ENCODE measurements at places on chromosomes 16 and 17.

GRCh38 chr16:11079652-11080187, 135.4 kb downstream of the CLEC16A start:
- no peak for DNase-seq

- DNase-seq: no peak
These were observed 769.3 kb downstream of the KCNJ18 start for GRCh38 chr17:22461460-22462145.

DNA sequence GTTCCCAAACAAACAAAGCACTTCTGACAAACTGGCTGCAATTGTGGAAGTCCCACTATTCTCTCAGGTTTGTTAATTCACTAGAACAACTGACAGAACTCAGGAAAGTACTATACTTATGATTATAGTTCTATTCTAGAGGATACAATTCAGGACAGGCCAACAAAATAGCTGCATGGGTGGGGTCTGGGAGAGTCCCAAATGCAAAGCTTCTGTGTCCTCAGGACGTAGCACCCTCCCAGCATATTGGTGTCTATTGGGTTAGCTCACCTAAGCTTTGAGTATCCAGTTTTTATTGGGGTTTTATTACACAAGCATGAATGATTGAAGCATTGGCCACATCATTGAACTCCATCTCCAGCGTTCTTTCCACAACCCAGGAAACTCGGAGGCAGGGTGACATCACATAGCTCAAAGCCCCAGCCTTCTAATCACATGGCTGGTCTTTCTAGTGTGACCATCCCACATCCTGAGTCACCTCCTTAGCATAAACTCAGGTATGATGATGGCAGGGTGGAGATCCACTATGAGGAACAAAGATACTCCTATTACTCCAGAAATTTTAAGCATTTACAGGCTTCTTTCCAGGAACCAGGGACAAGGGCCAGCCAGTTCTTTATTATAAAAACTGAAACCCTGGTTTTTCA, 43.9 kb upstream of the CCNF start:
- no peak for DNase-seq

GRCh38 chr17:7058831-7059447, 15.0 kb upstream of the SLC16A11 start:
- DNase-seq: no peak

DNA sequence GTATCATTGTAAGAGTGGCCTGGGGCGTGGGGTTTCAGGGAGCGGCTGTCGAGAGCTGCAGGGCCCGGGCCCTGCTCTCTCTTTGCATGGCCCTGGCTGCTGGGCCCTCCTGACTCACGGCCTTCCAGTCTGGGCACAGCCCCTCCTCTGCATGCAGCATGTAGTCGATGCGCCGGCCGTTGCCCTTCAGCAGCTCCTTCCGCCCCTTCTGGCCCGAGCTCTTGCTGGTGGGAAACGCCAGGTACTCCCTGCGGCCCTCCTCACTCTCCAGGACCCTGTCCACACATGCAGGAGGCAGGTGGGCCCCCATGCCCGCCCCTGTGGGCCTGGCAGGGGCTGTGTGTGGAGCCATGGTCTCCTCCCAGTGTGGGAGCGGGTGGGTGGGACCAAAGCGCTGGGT, 50.7 kb downstream of the PRMT7 start:
- DNase-seq: no peak

DNA sequence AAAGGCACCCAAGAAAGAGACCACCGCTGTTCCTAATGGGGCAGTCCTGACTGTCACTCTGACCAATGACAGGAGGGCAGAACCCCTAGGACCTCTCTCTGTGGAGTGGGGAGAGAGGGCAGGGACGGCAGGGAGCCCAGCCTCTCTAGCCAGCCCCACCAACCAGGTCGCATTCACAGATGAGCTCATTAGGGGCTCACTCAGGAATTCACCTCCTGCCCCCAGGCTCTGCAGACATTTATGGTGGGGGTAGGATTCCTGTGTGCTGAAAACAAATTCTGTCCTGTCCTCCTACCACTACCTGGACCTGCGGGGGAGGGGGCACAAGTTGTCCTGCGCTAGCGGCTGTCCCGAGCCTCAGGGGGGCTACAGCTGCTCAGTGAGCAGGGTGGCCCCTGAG, 27.7 kb upstream of the GPRC5C start:
- no peak for DNase-seq

GRCh38 chr16:49528060-49528865, 154.7 kb downstream of the C16orf78 start:
- DNase-seq: no peak

GRCh38 chr16:61934601-61935000, 101.6 kb downstream of the CDH8 start:
- DNase-seq: no peak

- DNase-seq: no peak
These were observed 39.4 kb downstream of the ATP2C2 start for GRCh38 chr16:84407588-84408313.

GRCh38 chr16:64390102-64390501, 731.8 kb downstream of the CDH11 start:
- DNase-seq: no peak

DNA sequence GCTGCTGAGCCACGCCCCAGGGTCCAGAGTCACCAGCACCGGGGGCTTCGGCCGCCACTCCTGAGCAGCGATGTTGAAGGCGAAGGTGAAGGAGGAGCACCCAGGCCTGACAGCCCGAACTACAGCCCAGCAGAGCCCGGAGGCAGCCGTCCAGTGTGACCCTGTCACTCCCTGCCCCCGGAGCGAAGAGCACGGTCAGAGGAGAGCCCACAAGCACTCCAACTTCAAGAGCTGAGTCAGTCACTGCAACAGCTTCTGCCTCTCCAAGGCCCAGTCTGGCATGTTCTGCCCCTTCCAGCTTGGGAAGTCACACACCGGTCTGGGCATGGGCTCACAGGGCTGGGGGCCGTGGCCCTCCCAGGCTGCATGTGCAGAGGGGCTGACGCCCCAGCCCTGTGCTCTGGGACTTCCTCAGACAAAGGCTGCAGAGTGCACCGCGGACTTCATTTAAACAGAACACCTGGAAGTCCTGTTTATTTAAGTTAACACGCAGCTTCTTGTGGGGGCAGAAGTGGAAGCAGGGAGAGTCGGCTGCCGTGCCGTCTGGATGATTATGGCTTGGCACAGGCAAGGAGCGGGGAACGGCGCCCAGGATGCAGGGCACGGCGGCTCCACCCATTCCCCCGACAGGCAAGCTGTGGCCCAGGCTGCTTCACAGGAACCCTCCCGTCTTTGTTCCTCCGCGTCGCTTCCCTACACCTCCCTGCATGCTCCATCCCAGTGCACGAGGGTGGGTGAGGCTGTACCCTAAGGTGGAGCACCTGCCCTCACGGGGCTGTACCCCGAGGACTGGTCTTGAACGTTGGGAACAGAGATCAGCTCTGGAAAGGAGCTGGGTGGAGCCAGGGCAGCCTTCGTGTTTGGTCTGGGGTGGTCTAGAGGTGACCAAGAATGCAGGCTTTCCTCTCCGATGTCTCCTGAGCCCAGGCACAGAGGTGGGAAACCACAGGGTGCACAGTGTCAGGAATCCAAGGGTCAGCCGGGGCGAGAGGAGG, 68.9 kb upstream of the METRNL start:
- no peak for DNase-seq

GRCh38 chr16:26901983-26902382, 164.7 kb upstream of the C16orf82 start:
- DNase-seq: no peak

- DNase-seq: peak; percentile 55
These were observed 567 bp downstream of the SOX9 start for GRCh38 chr17:72121164-72122009.

- DNase-seq: no peak
These were observed 40.7 kb downstream of the CDH13 start for GRCh38 chr16:82667437-82667836.

GRCh38 chr17:1797323-1797722, 32.4 kb downstream of the SMYD4 start:
- DNase-seq: no peak

DNA sequence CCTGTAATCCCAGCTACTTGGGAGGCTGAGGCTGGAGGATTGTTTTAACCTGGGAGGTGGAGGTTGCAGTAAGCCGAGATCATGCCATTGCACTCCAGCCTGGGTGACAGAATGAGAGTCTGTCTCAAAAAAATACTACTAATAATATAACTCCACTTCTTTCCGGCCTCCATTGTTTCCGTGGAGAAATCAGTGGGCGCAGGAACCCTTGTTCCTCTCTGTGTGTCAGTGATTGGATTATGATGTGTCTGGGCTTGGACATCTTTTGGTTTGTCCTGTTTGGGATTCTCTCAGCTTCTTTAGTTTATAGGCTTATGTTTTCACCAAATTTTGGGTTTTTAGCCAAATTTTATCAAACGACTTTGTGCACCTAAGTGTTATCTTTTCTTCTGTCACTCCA, 36.8 kb downstream of the ACSF3 start:
- DNase-seq: no peak

GRCh38 chr17:73069164-73069770, 23.2 kb downstream of the SLC39A11 start:
- no peak for DNase-seq

DNA sequence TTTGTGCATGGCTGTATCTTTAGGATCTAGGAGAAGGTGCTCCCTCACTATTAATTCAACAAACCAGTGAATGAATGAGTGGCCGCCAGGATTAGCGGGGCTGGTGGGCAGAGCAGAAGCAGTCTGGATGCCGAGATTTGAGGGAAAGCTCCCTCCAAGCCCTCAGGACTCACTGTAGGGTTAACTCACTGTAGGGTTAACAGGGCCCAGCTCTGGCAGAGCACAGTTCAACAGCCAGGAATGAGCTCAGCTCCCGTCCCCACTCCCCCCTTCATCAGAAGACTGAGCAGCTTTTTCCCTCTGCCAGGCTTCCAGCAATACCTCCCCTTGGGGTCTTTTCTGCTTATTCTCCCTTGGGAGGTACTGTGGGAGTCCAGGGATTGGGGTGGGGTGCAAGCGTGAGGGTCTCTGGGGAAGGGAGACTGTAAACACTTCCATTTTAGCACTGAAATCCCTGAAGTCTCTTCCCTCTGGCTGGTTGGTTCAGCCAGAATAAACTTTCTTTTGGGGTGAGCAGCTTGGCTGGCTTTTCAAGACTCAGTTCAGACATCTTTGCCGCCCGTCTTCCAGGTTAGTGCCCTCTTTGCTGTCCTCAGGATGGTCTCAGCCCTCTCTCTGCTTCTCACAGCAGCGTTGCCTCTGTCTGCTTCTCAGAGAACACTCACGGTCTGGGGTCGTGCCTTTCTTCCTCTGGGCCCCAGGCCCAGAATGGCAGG, 53.7 kb upstream of the WSB1 start:
- DNase-seq: no peak

- no peak for DNase-seq
These were observed 11.9 kb upstream of the PVALEF start for GRCh38 chr17:81153340-81153803.

DNA sequence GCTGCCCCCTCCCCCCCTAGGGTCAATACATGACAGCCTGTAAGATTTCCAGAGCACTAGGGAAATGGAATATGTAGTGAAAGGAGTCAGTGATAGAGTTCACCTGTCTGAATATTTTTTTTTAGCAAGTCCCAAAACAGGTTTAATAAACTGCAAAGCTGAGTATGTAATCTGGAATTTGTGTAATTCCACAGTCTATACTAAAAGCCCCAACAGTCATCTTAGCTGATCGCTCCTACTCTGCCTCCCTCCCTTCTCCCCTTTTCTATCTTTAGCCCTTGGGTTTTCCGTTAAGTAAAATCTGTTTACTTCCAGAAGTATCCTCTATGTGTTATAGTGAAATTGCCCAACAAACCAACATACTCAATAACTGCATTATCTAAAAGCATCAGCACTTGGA, 3.5 kb downstream of the CDH13 start:
- DNase-seq: no peak

DNA sequence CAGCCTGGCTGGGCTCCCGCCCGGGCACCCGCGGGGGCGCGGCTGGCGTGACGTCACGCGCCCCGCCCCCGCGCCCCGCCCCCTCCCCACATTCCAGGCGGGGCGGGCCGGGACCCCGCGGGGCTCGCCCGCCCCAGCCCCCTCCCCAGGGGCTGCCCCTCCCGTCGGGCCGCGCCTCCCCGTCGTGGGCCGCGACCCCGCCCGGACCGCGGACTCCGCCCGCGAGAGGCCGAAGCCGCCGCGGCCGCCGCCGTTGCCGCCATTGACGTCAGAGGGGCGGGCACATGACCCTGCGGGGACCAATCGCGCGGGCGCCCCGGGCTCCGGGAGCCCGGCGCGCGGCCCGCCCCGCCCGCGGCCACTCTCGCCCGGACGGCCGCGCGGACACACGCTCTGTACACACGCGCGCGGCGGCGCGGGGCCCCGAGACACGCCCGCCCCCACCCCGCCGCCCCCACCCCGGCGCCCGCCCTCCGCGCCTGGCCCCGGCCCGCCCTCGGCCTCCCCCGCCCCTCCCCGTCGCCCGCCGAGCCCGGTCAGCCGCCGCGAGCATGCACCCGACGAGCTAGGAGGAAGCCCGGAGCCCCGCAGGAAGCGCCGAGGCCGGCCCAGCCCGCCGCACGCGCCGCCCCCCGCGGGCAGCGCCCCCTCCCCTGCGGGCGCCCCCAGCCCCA, at the start of gene CMIP:
CMIP (plus strand) TSS at position 361 of the 674 bp plus-strand sequence.
- DNase-seq: peak; percentile 91

DNA sequence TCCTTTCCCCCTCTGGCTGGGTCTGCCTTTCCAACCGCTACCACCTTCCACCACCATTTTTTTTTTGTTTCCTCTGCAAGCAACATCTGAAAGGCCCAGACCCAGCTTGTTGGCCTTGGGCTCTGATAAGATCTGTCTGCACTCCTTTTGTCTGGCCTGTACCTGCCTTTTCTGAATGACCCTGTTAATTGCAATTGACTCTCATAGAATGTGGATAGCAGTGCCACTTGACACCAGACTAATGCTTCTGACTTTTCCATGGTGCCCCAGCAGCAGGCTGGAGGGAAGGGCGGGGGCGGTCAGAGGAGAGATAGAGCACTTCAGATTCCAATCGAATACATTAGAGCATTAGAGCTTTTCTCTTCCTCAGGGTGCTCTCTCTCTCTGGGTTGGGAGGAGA, 538.9 kb downstream of the WWOX start:
- DNase-seq: no peak

DNA sequence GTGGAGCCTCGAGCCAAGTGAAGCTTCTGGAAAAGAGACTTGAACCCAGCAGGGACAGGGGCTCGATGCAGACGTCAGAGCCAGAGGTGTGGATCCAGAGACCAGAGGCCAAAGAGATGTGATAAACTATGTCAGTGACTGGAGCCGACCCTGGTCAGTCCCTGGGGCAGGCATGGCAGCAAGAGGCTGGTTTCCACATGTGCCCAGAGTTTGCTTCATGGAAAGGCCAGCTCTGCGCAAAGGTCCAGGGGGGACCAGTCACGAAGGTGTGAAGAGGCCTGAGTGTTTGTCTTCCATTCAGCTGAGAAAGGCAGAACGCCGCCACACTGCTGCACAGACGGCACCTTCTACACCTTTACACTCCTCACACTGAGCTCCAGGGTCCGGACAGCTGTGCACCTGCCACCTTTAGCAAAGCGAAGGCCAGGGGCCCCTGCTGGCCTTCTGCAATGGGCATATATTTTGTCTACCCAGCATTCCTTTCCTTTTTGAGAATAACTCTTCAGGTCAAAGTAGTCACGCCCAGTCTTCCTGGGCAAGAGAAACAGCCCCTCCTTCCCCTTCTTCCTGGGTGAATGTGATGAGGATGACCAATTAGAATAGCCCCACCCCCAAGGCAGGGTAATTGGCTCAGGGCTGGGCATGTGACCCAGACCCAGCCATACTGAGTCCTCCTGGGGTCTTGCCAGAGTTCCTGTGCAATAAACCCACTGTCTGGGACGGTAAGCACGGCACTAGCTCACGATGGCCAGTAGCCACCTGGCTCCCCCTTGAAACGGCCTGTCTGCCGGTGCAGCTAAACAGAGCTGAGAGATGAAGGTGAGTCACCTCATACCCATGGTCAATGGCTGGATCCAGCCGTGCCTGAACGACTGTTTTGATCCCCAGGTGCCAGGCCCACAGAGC, 2.3 kb upstream of the RPH3AL start:
- no peak for DNase-seq
